ENCODE measurements at places on chromosomes 12 and 14.

DNA sequence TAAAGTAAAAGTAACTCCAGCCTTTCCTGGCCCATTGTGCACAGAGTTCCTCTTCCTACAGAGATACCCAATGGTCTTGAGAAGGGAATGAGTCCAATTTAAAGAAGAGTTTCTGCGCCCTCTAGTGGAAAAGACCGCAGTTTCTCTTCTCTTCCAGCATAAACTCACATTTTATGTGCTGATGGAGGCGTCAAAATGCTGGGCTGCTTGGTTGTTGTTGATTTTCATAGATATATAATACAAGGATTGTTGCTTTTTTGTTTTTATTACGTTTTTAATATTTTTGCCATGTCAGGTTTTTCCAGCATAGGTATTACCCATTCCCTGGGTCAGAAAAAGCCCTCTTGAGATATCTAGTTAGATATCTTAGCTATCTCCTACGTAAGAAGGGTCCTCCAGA lies 356.9 kb upstream of the STXBP6 start:
- no peak for DNase-seq

GRCh38 chr12:62530596-62530995 lies 64.0 kb downstream of the MON2 start:
- peak; percentile 89 for DNase-seq

DNA sequence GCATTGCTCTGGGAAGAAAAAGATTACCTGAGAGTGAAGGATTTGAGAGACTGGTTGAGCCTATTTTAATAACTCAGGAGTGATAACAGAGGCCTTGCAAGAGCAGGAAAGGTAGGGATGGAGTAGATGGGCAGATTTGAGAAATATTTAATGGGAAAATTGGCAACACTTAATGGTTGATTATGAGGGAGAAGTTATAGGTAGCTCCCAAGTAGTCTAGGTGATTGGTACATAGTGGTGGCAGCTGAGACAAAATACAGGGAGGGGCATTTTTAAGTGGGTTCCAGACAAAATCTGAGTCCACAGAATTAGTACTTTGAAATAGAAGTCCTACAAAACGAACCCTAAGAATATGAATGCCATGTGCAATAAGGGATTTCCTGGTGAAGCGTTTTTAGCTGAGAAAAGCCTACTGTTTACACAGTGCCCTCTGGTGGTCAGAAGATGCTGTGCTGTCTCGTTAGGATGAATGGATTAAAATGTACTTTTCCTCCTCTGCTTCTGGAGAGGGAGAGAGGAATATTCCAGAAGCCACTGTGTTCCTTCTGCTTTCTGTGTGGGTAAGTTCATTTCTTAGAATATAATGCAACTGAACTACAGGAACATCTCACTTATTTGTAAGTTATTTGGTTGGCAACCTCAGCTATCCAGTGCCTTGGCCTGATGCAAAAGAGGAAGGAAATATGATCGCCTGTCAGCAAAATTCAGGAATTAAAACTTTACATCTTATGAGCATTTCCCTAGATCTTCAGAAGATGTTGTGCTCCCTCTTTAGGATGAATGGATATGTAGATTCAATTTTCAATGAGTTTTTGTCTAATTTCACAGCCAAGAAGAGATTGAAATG lies 6.5 kb downstream of the ZBTB1 start:
- peak; percentile 55 for DNase-seq

DNA sequence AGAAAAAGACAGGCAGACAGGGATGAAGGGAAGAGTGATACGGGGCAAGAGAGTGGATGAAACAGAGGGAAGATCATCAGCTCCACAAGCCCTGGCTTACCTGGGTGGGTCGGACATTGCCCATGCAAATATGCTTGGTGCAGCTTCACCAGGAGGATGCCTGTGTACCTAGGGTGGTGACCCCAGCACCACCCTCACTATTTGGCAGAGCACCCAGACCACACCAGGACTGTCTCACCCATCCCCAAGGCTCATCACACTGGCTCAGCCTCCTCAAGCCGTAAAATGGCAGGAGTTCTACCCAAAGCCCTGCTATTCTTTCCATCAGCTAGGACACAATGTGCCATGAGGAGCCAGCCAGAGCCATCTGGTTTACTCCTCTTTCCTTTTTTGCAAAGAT lies 3.0 kb downstream of the GALNT8 start:
- DNase-seq: no peak

DNA sequence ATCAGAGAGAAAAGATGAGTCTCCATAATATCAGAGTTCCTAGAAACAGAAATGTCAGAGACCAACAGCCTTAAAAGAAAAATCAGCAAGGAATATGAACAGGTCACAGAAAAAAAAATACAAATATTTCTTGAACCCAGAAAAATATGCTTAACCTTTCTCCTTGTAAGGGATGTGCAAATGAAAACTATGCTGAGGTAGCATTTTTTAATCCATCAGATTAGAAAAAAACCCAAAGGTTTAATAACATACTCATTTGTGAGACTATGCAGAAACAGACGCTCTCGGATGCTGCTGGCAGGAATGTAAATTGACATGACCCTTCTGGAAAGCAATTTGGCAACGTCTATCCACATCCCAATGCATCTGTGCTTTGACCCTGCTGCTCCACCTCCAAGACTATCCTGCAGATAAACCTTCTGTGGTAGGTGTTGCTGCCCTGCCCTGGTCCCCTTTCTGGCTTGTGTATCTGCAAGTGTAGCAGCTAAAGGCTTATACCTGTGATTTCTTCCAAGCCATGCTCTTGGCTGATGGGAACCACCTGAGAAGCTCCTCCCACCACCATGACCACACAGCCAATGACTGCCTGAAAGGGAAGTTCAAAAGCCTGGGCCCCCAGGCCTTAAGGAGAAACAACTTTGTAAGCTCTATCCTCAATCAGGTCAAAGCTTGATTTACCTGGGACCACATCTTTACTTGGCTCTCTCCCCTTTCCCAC lies 49.4 kb downstream of the LTBP2 start:
- peak; percentile 49 for DNase-seq

DNA sequence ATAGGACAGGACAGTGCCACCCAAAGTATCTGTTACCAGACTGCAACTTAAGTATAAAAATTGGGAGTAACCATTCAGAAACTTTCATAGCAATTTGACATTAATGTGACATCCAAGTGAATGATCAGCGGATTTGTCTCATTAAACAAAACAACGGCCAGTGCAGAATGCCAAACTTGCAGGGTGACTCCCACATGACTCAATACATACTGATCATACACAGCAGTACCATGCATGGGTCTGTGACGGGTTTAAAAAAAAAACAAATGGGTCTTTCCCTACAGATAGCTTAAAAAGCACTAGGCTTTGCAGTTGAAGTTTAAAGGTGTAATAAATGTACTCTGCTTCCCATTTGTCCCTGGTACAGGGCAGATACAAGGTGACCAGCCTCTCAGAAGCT lies 116.6 kb downstream of the SLC35F4 start:
- DNase-seq: no peak

- peak; percentile 7 for DNase-seq
These were observed 777 bp downstream of the ASCL1 start for GRCh38 chr12:102958073-102958829.

GRCh38 chr14:99612071-99612737 lies 8.2 kb upstream of the CCDC85C start:
- DNase-seq: no peak

DNA sequence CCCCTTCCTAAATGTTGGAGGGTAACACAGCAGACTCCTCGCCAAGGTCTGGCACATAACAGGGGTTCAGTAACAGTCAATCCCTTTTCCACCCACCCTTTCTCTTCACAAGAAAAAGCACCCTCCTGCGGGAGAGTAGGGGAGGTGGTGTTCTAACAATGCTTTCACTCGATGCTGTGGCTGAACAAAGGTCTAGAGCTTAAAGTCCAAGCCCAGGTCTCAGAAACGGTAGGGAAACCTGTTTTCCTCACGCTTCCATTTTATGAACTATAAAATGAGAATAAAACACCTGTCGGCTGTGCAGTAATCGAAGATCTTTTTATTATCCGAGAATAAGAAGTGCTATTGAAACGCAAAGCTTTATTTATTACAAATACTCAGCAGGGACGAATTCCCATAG lies 20.9 kb upstream of the CACNA2D4 start:
- no peak for DNase-seq

GRCh38 chr12:92938018-92938417 lies 8.9 kb upstream of the EEA1 start:
- DNase-seq: no peak

DNA sequence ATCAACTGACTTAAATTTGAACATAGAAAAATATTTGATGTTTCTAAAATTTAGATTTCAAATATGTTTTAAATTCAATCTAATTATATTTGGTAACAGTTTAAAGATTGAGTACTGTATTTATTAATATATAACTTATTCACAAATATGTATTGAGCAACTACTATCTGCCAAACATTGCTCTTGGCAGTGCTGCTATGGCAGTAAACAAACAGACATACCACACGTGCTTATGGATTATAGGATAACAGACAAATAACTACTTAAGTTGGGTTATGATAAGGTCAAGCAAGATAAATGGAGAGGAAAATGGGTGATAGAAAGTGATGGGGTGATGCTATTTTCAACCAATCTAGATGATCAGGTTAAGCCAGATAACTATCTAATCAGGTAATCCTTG lies 538.1 kb downstream of the C12orf50 start:
- no peak for DNase-seq

DNA sequence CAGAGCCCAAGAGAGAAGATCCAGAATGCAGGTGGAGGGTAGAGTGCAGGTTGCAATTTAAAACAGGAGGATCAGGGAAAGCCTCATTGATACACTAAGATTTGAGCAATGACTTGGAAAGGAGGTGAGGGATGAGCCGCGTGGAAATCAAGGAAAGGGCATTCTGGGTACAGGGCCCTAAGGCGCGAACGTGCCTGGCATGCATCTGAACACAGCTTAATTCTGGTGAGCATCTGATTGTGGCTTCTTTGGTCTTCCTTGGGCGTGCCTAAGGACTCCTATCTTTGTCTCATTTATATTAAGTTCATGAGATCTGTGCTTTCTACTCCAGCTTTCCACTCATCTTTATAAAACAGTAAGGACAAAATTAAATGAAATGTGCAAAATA lies 79.3 kb downstream of the NTF3 start:
- no peak for DNase-seq

GRCh38 chr12:593396-594270 lies 69.6 kb downstream of the NINJ2 start:
- DNase-seq: no peak

DNA sequence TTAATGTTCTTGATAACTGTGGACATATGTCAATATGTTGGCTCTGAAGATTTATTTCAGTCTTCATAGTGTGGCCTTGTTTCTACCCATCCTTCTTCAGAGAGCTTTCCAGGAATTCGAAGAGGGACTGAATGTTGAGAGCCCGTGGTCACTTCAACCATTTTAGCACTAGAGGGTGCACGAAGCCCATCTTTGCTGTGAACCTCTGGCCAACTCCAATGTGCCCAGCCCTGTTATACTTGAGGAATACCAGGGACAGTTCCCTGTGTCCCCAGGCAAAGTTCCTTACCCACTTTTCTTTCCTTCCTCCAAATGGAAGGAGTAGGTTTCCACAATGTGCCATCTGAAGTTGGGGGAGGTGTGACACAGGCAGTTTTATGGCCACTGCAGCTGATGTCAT lies 603.5 kb downstream of the RPL10L start:
- DNase-seq: no peak

- no peak for DNase-seq
These were observed 61.0 kb downstream of the HECTD4 start for GRCh38 chr12:112321245-112321644.

DNA sequence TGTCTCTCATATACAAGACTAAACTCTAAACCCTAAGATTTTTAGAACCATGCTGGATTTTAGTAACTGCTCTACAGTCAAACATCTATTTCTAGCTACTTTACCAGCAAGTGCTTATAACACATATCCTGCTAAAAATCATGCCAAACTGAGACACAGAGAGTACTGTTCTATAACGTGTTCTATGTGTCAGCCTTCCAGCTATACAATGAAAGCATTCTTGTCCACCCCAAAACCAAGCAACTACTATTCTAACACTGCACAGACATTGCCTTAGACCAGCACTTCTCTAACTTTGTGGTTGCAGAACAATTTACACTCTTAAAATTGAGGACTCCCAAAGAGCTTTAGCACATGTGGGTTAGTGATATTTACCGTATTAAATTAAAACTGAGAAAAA lies 85.7 kb downstream of the SPPL3 start:
- no peak for DNase-seq

GRCh38 chr14:106209755-106210154 lies 683.4 kb downstream of the TMEM121 start:
- no peak for DNase-seq

DNA sequence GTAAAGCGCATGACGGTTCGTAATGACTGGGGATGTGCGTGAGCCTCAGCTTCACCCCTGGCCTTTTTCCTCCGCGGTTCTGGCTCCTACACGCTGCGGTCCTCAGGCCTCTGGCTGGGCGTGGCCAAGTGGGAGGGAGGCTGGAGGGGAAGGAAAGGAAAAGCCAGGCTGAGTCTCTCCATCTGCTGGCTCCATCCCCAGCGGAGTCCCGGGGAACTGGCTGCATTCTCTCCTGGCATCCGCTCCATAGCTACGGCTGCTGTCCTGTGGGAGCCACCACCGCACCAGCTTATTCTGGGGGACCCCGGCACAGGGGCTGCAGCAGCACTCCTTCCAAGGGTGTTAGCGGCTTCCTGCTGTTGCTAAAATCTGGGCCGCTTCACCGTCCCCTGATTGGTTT lies 68.2 kb upstream of the SLC24A4 start:
- DNase-seq: peak; percentile 23

DNA sequence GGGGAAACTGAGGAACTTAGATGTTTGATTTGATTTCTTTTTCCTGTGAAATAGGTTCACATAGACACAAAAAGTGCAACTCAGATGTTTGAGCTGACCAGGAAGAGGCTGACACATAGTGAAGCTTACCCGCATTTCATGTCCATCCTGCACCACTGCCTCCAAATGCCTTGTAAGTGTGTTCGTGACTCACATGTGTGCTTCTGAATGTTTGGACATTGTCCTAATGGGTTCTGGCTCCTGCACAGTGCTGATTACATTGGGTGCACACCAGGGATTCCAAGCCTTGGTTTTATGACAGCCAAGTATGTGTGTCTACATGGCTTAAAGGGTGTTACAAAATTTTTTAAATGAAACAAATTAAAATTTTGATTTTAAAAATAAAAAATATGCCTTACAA lies 137.4 kb downstream of the DAAM1 start:
- DNase-seq: no peak

DNA sequence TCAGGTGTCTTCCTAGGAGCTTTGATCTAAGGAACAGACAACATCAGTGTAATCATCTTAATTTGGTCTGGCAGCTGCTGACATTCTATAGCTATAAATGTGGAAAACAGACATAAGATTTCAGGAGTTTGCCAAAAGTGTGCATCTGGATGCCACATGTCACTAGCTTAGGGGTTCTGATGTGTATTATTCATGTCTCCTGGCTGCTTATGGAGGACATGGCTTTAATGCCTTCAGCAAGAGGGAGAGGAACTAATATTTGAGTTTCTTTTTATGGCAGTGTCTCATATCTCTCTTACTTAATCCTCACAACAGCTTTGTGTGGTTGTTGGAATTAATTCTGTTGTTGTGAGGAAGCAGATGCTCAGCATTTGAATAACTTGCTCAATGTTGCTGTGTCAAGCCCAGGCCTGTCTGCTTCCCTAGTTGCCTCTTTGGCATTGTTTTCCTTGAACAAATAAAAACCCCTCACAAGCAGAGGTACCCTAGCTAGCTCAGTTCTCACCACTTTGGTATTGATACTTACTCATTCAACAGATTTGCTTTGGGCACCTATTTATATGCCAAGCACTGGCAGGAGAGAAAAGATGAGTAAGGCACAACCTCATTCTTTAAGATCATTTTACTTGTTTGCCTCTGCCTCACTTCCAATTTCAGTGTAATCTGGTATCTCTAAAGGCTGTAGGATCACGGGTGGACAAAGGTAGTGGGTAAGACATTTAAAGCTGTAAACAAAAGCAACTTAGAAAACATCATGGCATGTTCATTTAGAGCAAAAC lies 39.8 kb upstream of the EID3 start:
- peak; percentile 90 for DNase-seq

Data from fibroblast of gingiva (primary cell).